ENCODE measurements at places on chromosomes 7 and 10.
A peak's percentile ranks its signal among the peaks of the same experiment; 100 is the strongest.

GRCh38 chr7:151469281-151469680, 29.3 kb upstream of the CRYGN start:
- no peak for DNase-seq

DNA sequence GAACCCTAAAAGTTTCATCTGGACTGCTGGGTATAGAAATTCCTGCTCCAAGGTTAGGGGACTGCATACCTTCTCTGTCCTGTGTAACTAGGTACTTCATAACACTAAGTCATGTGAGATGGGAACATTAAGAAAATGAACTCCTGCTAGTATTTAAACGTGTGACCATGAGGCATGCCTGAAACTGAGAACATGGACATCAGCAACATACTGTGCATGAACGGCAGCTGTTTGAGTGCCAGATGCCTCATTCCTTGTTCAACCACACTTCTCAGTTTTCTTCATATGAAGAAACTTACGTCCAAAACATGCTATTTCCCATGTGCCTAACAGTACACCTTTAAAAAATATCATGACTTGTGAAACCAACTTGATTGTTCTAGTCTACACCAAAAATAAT, 88.5 kb downstream of the CREM start:
- DNase-seq: no peak

DNA sequence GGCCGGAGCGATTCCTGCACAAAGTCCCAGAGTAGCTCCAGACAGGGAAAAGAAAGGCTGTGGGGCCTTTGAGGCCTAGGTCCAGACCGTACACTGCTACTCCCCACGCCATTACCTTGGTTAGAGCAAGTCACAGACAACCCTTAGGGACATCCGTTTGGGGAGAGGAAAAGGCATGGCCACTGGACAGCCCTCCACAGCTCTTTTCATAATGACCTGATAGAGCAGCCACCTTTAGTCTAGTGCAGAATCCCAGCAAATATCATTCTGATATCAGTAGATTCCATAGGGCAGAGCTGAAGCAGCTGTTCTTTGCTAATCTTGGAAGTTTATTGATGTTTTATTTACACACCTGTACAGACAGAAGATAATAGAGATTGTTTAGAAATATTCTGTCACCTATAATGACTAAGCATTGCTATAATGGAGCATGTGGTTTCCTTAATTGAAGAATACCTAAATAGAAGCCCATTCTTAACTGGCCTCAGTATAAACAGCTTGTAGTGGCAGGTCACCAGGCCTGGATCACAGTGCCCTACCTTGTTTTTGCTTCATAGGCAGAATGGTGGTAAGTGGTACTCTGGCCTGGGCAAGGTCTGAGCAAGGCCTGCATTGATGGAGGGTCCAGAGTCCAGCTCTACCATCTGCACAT, 27.9 kb downstream of the OGDH start:
- DNase-seq: no peak

DNA sequence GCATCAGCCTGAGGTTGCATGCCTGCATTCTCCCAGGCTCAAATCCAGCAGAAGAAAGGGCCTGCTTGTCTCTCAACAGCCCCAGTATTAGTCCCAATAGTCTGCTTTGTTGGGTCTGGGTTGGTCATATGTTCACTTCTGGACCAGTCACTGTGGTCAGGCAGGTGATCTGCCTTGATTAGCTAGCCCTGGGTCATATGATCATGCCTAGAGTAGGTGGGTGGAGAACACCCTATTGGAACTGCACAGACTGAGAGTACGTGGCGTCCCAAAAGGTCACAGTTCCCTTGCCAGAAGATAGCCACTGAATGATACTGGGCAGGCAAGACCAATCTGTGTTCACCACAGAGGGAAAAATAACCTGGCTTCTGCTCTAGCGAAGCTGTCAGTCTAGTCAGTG, 80.1 kb downstream of the SH2D4B start:
- no peak for DNase-seq

GRCh38 chr10:6033954-6034353, 28.2 kb downstream of the IL2RA start:
- DNase-seq: no peak

DNA sequence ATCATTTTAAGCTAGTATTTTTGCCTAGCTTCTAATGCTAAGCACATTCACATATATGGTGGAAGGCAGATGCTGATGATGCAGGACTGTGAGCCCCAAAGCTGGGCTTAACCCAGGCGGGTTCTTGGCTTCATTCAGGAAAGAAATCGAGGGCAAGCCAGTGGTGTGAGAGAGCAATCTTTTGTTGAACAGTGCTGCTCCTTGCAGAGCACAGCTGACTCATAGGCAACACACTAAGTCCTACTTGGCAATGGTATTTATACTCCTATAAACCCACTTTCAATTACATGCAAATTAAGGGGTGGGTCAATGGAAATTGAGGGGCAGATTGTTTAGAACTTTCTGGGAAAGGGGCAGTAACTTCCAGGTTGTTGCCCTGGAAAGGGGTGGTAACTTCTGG, 42.0 kb upstream of the CELF2 start:
- DNase-seq: no peak

DNA sequence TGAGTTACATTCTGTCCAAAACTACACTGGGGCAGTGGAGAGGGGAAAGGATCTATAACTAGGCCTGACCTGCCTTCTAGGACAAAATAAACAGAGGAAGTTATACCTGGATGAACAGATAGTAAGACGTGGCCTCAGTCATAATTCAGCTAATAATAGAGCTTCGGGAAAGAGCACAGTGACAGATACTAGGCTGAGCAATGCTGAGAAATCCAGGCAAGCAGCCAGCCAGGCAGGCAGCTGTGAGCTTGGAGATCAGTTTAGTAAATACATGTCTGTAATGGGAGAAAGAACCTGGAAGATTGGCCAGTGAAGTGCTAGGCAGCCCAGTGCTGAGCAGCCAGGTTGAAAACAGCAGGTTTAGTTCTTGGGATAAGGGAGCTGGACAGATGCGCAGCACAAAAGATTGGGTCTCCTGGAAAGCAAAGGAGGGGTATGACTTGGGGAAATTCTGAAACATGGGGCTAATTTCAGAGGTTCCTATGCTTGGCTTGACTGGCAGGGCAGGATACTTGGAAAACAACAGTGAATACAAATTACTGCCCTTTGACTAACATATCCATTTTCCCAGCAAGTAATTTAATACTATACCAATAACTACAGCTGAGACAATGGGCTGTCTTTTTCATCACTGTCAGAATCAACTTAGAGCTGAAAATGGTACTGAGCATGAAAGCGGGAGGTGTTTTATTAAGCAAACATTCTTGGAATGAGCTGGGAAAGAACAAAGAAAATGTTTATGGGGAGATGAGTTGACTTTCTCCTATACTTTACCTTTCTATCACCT, 140.8 kb downstream of the DGKB start:
- peak; percentile 16 for DNase-seq

- no peak for DNase-seq
Observed at GRCh38 chr7:105808703-105809590, 67.5 kb downstream of the ATXN7L1 start.

GRCh38 chr7:66896441-66896840, 24.6 kb upstream of the TMEM248 start:
- DNase-seq: no peak

DNA sequence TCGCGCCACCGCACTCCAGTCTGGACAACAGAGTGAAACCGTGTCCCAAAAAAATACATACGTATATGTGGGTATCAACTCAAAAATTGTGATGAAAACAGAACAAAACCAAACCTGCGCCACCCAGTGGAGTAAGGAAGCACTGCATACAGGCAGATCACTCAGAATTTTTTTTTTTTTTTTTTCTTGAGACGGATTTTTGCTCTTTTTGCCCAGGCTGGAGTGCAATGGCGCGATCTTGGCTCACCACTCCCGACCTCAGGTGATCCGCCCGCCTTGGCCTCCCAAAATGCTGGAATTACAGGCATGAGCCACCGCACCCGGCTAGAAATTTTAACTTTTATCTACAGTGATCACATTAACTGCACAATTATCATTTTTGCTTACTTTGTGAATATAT, 9.1 kb upstream of the TMEM236 start:
- DNase-seq: no peak

GRCh38 chr7:28024786-28025334, 155.7 kb downstream of the JAZF1 start:
- DNase-seq: no peak

GRCh38 chr10:31757831-31758230, 170.8 kb downstream of the ARHGAP12 start:
- no peak for DNase-seq

DNA sequence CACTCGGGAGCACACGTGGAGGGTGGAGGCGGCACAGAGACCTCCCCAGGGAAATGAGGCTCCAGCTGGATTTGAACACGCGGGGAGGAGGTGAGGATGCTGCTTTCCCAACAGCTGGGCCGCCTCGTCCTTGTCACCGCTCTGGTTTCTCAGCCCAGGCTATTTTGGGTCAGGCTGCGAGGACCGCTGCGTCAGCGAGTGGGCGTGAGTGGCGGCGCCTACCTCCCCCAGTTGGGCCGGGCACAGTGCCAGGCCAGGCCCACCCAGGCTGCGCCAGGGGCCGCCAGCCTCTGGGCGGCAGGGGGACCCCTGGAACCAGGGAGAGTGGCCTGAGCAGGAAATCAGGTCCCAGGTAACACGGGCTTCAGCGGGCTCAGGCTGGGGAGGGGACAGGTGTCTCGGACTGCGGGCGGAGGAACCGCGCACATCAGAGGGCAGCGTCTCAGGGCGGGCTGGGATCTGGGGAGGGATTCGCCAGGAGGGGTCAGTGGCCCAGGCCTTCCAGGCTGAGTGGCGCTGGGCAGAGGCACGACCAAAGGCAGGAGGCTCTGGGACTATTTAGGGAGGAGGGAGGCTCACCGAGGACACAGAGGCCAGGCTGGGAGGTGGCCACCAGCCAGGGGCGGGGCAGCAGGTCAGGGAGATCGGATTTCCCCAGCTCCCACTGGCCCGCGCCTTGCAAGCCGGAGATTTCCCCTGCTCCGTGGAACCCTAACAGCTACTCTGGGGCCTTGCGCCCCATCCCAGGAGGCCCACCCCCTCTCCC, 125.2 kb upstream of the RET start:
- no peak for DNase-seq

DNA sequence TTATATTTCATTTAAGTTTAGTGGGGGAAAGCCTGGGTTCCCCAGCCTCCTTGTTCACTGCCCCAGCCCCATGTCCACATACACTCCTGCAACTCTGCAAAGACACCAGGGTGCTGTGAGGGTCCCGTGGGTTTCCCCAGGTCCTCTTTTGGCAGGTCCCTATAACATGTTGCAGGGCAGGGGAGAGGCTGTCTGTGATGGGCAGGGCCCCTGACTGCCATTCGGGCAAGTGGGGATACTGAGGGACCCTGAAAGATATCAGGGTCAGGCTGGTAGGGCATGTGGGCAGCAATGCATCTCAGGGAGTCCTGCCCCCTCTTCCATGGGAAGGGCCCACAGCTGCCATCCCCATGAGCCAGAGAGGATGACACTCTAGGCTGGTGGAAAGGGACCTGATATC, 28.4 kb downstream of the RASGEF1A start:
- DNase-seq: no peak

- DNase-seq: no peak
Observed at GRCh38 chr7:41294556-41295454, 408.1 kb downstream of the INHBA start.

- no peak for DNase-seq
Observed at GRCh38 chr7:105691680-105692564, 110.6 kb upstream of the EFCAB10 start.

- no peak for DNase-seq
Observed at GRCh38 chr10:88110355-88110754, 246.9 kb downstream of the PTEN start.

GRCh38 chr7:136102881-136103280, 125.7 kb upstream of the MTPN start:
- no peak for DNase-seq

GRCh38 chr10:92124020-92124419, 166.9 kb downstream of the CPEB3 start:
- no peak for DNase-seq

DNA sequence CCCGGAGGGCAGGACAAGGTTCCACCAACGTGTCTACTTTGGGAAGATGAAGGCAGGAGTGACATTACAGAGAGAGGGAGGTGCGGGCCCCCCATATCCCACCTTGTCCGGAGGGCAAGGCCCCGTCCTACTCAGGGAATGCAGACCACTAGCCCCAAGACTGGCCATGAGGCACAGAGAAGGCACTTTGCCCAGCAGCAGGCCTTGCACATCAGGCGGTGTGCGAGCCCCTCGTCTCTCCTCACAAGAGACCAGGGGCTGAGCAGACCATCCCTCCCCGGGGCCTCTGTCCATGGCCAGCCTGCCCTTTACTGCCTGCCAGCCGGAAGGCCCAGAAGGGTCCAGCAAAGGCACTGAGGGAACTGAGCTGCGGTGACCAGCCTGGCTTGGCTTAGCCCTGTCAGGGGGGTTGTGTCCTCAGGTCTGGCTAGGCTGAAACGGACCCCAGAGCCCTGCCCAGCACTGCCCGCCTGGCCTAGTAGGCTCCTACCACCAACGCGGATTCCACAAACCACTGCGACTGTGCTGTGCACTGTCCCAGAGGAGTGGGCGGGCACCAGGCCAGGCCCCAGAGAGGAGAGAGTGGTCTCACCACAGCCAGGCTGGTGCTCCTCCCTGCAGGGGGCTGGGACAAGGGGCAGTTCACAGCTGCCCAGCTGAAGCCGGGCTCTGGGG, 16.7 kb downstream of the CAMK2B start:
- no peak for DNase-seq

DNA sequence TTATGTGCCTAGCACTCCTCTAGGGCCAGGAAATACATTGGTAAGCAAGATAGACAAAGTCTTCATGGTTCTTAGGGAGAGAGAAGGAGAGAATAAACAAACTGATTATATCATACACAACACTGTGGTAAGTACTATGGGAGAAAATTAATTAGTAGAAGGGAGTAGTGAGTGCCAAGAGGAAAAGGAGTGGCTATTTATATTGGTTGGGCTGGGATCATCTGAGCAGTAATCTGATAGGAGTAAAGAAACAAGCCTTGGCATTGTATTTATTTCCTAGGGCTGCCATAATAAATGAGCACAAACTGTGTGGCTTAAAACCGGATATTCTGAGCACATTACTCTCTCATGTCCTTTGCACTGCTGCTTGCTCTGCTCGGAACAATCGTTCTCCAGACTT, 158.1 kb upstream of the PHF14 start:
- no peak for DNase-seq

DNA sequence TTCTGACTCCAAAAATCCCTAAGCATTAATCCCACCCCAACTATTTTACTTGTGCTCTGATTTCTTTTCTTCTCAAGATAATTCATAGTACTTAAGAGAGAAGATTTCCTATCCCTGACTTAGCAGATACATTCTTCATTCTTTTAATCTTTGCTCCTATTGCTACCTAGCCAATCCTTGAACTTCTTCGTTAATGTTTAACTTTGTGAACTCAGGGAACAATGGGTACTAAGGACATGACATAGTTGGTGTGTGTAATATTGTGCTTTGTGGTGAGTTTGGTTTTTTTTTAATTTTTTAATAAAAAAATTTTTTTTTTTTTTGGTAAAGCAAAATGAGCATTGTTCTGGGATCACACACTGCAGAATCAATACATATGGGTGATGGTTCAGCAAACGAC, 166.2 kb downstream of the CHCHD3 start:
- no peak for DNase-seq

DNA sequence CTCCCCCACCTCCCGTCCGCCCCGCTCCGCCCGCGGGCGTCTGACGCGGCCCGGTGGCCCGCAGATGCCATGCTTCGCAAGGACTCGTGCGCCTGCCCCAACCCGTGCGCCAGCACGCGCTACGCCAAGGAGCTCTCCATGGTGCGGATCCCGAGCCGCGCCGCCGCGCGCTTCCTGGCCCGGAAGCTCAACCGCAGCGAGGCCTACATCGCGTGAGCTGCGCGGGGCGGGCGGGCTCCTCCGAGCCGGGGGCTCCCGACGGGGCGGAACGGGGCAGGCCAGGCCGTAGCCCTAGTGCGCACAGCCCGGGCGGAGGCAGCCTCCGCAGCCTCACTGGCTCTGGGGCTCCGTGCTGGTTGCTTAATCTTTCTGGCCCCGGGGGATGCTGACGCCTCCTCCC, 2.8 kb downstream of the ASIC3 start:
- no peak for DNase-seq

All from NCI-H187 (cell line).